ENCODE measurements at places on chromosomes 6 and 20. TPM values are rescaled to one million over a fixed set of nuclear protein-coding genes. Genes with fewer than 3 reads are reported as not detected.
A peak's percentile ranks its signal among the peaks of the same experiment; 100 is the strongest.

FILIP1 gene
- total RNA-seq: 22.6 TPM

FOXF2 gene
- total RNA-seq: not detected

SYTL3 gene
- total RNA-seq: 0.25 TPM

NNAT gene
- total RNA-seq: not detected

PGC gene
- total RNA-seq: not detected

WFDC5 gene
- total RNA-seq: not detected

SCUBE3 gene
- 11.4 TPM for total RNA-seq

LRRN4 gene
- not detected for total RNA-seq

GRCh38 chr6:170139531-170139930 is 151.3 kb downstream of the DLL1 start:
- DNase-seq: no peak

DNA sequence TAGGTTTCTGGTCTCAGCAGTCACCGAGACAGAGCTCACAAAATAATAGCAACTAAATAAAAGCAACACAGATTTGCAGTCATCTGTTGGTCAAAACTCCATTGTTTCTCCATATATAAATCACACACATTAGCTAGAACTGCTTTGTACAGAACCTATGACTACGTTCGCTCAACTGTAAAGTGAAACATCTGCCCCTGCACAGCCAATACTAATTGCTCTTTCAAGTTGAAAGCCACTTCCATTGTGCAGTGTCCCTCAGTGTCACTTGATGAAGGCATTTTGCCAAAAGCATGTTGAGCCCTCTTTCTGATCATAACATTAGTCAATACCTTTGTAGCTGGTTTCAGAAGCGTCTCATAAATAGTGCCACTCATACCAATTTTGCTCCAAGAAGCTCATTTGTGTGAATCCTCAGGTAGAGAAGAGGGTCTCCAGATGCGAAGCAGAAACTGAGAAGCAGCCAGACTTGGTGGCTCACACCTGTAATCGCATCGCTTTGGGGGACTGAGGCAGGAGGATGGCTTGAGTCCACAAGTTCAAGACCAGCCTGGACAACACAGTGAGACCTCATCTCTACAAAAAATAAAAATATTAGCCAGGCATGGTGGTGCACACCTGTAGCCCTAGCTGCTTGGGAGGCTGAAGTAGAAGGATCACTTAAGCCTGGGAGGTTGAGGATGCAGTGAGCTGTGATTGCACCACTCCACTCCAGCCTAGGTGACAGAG is 68.9 kb downstream of the PERP start:
- no peak for DNase-seq

GRCh38 chr20:33578510-33578909 is 83.6 kb upstream of the C20orf144 start:
- DNase-seq: no peak

DNA sequence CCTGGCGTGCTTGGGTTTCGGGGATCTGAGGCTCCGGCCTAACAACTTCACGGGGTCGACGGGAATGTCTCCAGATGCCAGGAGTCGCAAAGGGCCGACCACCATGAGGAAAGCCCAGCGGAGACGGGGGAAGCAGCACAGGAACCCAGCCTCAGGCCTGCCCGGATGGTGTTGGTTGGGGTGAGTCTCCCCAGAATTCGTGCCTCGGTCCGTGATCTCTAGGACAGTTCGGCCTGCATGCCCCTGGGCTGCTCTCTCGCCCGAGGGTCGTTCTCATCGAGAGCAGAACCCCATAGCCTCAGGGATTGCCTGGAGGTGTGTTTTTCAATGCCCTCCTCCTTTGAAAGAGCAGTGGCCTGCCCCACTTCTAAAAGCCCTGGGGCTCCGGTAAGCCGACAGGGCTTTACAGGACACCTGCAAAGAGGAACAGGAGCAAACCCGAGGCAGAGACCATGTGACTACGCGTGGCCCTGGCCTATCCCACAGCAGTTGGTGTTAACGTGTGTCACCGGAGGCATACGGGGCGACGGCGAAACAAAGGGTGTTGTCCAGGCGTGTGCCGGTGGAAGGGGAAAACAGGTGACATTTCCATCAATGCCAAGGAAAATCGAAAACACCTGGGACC is 973.1 kb upstream of the DEFB115 start:
- no peak for DNase-seq

- DNase-seq: no peak
Observed at GRCh38 chr20:5146871-5147592, 20.2 kb downstream of the CDS2 start.

- DNase-seq: no peak
Observed at GRCh38 chr6:33173535-33174180, 18.6 kb downstream of the COL11A2 start.

DNA sequence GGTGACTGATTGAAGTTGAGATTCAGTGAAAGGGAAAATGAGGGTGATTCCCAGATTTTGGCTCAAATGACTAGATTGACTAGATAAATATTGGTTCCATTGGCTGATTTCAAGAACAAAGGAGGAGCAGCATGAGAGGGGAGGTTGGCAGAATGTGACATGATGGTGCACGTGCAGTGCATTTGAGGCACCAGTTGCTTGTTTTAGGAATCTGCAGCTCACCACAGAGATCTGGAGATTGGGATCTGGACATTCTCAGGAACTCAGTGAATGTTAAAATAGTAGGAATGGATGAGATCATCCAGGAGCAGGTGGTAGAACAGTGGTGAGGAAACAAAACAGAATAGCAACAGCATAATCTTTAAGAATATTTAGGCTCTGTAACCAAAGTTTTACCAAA is 496.3 kb downstream of the DHX35 start:
- no peak for DNase-seq

GRCh38 chr6:10403385-10404106 is 11.3 kb downstream of the TFAP2A start:
- no peak for DNase-seq

- DNase-seq: no peak
Observed at GRCh38 chr6:75608304-75608703, 6.6 kb downstream of the SENP6 start.

DNA sequence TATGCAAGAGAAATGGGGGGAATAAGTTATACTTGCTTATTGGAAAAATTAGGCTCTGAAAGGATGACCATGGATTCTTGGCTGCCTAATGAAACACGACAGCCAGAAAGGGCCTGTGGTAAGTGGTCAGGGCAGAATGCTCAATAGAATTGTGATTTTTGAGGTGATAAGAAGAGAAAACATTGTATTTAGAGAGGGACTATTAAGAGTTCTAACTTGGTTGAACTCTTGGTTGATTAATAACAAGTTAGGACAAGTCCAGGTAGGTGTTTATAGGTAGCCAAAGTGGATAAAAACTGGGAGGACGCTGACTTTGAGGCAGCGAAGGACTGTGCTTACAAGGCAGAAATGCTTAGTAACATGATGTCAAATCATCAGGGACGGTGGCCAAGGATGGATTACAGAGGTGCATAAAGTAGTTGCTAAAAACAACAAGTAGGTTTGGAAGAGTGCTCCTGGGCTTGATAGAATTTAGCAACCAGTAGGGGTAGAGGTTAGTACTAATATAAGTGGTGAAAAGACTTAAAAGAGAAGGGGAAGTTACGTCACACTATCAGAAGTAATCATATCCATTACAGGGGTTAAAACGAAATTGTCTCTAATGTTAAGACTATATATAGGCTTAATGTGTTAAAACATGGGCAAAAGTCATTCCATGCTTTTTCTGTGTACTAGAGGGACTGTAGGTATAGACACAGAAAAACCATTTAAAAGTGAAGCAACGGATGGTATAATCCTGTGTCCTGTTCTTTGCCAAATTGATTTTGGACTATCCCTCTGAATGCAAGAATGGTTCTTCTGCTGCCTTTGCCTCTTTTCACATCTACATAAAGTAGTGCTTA is 98.6 kb downstream of the EYA4 start:
- no peak for DNase-seq

DNA sequence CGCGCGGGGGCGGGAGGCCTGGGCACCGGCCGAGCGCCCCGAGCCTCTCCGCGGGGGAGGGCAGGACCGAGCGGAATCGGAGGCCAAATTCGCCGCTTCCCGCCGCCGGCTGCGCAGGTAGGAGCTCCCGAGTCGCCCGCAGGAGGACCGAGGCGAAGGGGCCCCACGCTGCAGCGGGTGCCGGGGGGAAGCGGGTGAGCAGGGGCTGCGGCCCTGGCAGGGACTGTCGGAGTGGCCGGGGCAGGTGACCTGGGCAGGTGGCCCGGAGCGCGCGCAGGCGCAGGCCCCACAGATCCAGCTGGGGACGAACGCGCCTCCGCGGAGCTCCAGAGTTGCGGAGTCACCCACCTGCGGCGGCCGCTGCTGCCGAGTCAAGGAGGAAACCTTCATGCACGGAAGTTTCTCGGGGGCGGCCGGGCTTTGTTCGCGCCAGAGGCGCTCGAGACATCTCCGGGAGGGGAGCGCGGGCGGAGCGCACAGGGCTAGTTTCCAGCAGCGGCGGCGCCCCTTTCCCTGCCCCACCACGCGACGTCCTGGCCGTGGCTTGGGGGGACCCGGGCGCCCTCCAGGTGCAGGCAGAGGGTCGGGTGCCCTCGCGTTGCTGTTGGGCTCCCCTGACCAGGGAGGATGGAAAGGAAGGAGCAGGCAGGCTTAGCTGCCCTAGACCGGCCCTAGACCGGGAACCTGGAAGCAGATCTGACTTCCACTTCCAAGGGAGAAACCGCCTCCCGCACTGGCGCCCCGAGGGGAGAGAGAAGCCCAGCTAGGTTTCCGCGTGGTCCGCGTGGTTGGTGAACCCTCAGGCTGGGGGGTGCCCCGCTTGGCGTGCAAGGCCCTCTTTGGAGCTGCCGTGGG is 590 bp downstream of the SLCO4A1 start:
- DNase-seq: peak; percentile 57

DNA sequence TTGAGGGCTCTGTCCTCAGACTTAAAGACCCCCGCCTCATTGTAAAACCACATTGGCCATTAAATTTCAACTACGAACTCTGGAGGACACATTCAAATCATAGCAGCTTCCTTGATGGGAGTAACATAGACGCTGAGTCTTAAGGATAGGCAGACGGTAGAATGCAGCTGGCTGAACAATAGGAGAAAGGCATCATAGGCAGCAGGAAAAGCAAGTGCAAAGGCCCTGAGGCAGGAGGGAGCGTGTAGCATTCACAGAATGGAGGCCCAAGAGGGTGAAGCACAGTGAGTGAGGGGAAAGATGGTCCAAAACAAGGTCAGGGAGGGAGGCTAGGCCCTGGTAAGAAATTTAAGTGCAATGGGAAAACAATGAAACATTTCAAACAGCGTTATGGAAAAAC is 8.6 kb upstream of the PFDN4 start:
- DNase-seq: no peak

DNA sequence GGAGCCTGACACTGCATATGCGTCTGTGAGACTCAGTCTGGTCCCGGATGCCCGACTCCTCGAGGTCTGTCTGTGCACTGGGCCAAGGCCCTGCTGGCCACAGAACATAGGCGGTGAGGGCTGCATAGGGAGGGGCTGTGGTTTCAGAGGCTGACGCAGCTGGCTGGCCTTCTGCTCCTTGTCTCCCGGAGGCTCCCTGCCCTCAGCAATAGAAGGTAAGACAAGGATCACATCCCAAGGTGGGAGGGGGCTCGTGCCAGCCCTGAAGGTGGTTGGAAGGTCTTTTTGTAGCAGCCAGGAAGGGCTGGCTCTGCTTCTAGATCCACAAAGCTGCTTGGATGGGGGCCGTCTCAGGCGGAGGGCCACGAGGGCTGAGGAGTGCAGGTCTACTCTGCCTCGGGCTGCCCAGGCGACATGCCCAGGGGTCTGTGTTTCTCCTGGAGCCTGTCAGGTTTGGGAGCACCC is 239.8 kb upstream of the SULF2 start:
- peak; percentile 49 for DNase-seq

DNA sequence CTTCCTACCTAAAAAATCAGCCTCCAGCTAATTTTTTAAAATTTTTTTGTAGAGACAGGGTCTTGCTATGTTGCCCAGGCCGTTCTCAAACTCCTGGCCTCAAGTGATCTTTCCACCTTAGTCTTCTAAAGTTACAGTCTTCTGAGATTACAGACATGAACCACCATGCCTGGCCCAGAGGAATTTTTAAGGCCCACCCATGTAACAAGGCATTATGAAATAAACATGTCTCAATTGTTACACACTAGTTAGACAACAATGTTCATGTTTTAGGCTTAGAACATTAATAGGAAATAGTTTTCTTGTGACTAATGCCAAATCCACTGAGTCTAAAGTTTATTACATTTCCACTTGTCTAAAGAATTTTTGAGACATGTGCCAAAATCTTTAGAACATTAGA is 221.2 kb downstream of the LAMA2 start:
- DNase-seq: no peak

DNA sequence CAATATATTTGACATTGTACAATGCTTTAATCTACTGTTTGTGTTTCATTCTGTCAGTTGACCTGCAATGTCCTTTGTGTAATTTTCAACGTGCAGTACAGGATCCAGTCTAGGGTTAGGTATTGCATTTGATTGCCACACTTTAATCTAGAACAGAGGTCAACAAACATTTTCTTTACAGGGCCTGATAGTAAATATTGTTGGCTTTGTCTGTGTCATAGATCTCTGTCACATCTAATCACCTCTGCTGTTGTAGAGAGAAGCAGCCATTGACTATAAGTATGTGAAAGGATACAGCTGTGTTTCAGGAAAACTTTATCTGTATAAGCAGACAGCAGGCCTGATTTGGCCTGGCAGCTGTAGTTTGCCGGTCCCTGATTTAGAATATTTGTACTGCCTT is 39.3 kb downstream of the ATRN start:
- no peak for DNase-seq

- DNase-seq: no peak
Observed at GRCh38 chr20:12040261-12040660, 122.6 kb downstream of the BTBD3 start.

GRCh38 chr6:136893187-136893586 is 28.9 kb upstream of the SLC35D3 start:
- DNase-seq: no peak

Data from neural progenitor cell (in vitro differentiated cells).